Stimulated activated CD4-positive, alpha-beta T cell treated with anti-CD3 and anti-CD28 coated beads, TNF-alpha, amount 100 ng/mL, for 48 hours (primary cell): ENCODE measurements at places on chromosomes 2 and 18.
A peak's percentile ranks its signal among the peaks of the same experiment; 100 is the strongest.

DNA sequence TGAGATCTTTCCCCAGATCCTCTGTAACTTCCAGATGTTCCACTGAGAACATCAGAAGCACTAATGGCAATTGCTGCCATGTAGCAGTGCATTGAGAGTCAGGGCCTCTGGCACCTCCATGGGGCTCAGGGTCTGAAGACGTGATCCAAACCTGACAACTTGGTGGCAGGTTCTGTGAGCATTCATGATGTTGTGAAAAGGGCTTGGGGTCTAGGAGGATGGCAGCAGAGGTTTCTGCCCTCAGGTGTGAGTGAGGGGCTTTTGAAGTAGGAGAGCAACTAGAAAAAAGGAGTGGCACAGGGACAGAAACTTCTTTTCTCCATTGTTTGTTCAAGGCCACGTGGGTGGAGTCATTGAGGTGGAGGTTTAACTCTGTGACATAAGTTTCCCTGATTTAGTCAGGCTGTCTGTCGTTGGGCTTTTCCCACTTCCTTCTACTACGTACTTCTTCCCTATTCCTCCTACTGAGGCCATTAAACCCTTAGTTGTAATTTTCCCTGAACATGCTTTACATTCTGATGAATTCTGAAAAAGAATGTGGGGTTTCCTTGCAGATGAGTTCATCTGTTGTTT lies 13.1 kb downstream of the CFLAR start:
- DNase-seq, result no peak

DNA sequence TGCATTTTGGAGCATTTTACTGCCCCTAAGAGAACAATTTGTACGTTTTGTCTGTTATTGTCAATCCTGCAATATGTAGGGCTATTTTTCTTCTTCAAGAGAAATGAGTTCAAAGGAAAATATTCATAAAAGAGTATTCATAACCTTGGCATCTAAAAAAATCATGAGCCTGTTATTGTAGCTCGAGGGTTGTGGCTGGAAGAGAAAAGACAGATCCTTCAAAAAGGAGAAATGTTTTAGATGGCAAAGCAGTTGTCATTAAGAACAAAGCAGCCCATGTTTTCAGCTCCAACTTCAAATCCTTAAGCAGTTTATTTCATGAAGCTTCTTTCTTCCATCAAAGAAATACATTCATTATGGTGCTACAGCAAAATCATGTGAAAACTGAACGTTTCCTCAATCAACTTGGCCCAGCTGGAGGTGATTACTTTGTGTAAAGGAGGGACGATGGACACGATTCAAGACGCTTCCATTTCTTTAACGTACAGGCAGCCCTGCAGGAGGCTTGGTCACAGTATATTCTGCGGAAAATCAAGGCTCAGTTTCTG lies 31.4 kb downstream of the QPCT start:
- DNase-seq, result no peak

- peak; percentile 91 for DNase-seq
These were observed at the start of gene C18orf32 for GRCh38 chr18:49486953-49487710. TSS of gene C18orf32 (minus strand) at chr18:49487234. CDS start at chr18:49483748, 3,486 bp downstream.

- no peak for DNase-seq
These were observed 181.9 kb upstream of the HAAO start for GRCh38 chr2:42974169-42974720.

GRCh38 chr2:97676620-97677019 lies 7.1 kb downstream of the C2orf92 start:
- DNase-seq, result no peak

GRCh38 chr2:69767034-69767433 lies 25.1 kb downstream of the ANXA4 start:
- DNase-seq, result no peak

GRCh38 chr2:37918742-37919186 lies 6.3 kb upstream of the RMDN2 start:
- DNase-seq, result no peak

GRCh38 chr2:200471324-200471848 lies 38.5 kb downstream of the KCTD18 start:
- DNase-seq, result no peak

DNA sequence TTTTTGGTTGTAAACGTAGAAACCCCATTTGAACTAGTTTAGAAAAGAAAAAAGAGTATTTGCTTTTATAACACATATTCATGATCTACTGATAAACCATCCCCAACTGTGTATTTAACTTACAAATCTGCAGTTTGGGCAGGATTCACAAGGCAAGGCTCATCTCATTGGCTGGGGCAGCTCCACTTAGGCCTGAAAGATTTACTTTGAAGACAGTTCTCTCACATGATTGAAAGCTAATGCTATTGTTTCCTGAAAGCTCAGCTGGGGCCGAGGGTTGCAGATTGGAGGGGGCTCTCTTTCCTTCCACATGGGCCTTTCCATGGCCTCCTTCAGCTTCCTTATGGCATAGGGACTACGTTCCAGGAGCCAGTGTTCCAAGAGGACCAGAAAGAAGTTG lies 47.4 kb downstream of the ARHGAP15 start:
- DNase-seq, result no peak

GRCh38 chr2:144430722-144431391 lies 89.1 kb downstream of the ZEB2 start:
- DNase-seq, result no peak

- no peak for DNase-seq
These were observed 88.2 kb downstream of the TMEM163 start for GRCh38 chr2:134630504-134631159.

DNA sequence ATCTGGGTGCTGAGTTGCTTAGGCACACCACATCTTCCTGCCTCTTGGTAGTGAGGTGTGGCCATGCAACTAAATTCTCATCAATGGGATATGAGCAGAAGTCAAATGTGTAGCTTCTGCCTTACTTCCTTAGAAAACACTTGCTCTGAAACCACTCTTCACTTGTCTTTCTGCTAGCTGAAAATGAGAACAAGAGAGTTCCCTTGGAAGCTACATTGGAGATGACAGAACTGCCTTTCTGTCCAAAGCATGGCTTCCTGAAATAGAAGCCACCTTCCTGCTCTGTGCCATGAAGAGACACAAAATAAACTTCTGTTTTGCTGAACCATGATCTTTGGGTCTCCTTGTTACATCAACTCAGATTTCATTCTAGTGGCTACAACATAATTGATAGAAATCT lies 659.9 kb downstream of the IRS1 start:
- DNase-seq, result no peak

DNA sequence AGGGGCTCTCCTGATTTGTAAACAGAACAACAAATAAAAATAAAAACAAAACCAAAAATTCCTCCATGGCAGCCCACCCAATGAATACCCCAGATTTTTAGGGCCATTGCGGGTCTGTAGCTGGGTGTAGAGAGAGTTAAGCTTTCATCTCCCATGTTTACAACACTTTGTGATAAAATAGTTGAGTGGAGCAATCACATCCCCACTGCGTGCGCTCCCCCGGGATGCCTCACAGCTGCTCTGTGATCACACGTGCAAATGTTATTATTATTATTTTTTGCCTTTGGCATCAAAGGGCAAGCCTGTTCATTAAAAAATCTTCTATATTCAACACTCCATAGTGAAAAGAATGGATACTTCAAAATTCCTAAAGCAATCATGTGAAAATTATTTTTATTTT lies 118.0 kb downstream of the MBP start:
- DNase-seq, result no peak

- no peak for DNase-seq
These were observed 83.5 kb downstream of the POLE4 start for GRCh38 chr2:75041731-75042600.

- DNase-seq, result no peak
These were observed 4.3 kb downstream of the C2orf68 start for GRCh38 chr2:85607268-85608215.

DNA sequence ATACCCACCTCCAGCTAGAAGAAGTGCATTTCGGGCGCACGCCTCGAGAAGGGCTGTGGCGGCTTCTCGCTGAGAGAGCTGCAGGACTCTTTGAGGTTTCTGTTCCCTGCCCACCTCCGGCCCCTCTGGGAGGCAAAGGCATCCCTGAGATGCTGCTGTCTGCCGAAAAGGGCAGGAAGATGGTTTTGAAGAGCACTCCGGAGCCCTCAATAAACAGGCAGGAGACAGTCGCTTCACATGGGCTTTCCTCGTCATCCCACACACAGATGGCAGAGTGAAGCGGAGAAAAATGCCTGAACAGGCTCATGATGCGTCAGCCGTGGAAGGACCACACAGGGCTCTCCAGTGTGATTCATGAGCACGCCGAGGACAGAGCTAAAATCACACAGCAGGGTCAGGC lies 25.4 kb upstream of the GLI2 start:
- DNase-seq, result no peak

DNA sequence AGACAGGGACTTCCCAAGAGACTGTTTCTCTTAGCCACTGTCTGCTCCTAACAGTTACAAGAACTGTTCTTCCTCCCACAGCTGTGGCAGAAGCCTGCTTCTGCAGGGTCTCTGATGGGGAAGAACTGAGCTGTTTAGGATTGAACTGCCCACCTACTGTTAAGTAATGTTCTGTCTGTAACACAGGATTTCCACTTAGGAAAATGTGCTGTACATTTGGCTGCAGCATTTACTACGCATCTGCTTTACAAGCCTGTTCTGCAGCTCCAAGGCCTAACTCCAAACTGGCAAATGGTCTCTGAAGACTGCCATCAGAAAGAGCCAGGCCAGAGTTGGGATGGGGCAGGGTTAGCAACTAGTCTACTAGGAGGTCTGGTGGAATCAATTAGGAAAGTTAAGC lies 87.8 kb upstream of the UPP2 start:
- DNase-seq, result no peak

DNA sequence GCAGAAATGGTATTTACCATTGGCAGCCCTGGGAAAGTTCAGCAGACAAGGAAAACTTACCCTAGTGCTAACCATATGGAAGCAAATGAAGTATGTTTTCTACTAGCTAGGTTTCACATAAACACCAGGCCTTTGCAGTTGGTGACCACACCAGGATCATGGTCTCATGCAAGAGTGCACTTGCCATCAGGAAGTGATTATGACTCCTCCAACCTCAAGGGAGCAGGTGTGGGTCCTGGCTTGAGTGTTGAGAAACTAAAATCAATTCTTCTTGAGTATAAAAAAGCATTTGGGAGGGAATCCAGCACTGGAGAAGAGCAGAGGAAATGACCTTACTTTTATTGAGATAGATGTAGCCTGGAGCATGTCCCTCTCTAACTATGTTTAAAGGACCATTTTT lies 56.8 kb upstream of the SPAG16 start:
- no peak for DNase-seq

- no peak for DNase-seq
These were observed 3.1 kb downstream of the PAIP2B start for GRCh38 chr2:71223767-71224333.

- no peak for DNase-seq
These were observed 28.5 kb upstream of the ACTR2 start for GRCh38 chr2:65199166-65199565.
